ENCODE measurements at places on chromosomes 13 and 19. TPM values are rescaled to one million over a fixed set of nuclear protein-coding genes. Genes with fewer than 3 reads are reported as not detected.
A peak's percentile ranks its signal among the peaks of the same experiment; 100 is the strongest.

DNA sequence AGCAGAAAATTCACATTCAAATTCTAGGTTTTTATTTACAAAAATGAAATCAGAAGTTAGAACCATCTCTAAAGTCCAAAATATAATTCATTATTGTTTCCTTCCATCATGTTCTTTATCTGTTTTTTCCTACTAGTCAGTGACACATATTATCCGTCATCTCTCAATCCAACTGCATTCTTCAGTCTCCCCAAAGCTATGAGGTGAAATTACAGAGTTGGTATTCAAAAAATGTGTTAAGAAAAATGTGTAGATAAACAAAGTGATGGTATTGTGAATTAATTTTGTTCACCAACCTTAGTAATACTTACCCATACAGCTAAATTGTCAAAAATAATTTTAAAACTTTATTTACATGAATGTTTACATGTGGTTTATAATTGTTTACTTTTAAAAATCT is 448.7 kb upstream of the MIR17HG start:
- no peak for DNase-seq

GRCh38 chr13:93776936-93777335 is 550.3 kb downstream of the GPC6 start:
- DNase-seq: no peak

- no peak for DNase-seq
Observed at GRCh38 chr19:4108767-4109625, 14.9 kb downstream of the MAP2K2 start.

DNA sequence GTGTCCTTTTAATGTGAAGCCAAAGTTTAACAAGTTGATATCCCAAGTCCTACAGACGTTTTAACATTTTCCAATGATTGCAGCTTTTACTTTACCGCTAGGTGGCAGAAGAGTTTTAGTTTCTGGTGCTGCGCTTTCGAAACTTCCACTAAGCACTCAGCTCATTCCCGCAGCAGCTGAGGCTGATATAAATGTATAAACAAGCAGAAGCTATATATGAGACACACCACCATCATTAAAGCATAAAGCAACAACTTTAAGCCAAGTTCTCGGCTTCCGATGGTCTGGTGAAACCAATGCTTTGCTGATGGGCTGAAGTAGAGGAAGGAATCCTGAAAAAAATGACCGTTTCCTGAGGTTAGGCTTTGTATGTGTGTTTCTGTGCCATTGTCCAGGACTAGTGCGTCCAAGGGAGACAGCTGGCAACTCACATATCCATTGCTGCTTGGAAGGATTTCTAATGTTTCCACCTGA is 753.9 kb downstream of the OLFM4 start:
- peak; percentile 57 for DNase-seq

- DNase-seq: no peak
Observed at GRCh38 chr19:51694318-51695085, 1.4 kb downstream of the SPACA6 start.

DNA sequence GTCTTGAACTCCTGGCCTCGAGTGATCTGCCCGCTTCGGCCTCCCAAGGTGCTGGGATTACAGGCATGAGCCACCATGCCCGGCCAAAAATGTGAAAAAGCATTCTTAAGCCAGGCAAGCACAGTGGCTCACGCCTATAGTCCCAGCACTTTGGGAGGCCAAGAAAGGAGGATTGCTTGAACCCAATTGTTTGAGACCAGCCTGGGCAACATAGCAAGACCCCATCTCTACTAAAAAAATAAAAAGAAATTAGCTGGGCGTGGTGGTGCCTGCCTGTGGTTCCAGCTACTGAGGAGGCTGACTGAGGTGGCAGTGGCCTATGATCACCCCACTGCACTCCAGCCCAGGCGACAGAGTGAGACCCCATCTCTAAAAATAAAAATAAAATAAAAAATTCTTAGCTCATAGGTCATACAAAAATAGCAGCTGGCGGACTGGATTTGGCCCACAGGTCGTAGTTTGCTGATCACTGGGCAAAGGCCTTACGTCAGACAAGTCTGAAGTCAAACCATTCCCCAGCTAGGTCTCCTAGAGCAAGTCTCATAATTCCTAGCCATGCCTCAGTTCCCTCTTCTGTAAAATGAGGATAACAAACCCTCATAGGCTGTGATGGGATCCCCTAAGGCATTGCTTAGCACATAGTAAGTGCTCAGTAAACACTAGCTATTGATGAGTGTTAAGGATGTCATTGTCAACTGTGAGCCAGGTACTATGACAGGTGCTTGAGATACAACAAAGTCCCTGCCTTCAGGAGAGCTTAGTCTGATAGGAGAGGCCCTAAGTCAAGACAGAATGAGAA is 36.0 kb downstream of the INSR start:
- no peak for DNase-seq

DNA sequence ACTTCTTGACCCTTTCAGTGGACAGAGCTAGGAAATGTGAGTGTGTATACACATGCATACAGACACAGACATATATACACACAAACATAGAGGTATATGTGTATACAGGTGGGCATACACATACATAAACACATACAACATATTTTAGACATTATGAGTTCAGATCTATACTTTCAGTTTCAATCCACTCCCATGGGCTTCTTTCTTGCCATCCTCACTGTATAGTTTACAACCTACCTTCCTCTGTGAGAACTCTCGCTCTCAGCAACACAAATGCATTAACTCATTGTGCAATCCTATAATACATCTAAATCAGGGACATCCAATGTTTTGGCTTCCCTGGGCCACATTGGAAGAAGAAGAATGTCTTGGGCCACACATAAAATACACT is 21.2 kb upstream of the SCEL start:
- no peak for DNase-seq

DNA sequence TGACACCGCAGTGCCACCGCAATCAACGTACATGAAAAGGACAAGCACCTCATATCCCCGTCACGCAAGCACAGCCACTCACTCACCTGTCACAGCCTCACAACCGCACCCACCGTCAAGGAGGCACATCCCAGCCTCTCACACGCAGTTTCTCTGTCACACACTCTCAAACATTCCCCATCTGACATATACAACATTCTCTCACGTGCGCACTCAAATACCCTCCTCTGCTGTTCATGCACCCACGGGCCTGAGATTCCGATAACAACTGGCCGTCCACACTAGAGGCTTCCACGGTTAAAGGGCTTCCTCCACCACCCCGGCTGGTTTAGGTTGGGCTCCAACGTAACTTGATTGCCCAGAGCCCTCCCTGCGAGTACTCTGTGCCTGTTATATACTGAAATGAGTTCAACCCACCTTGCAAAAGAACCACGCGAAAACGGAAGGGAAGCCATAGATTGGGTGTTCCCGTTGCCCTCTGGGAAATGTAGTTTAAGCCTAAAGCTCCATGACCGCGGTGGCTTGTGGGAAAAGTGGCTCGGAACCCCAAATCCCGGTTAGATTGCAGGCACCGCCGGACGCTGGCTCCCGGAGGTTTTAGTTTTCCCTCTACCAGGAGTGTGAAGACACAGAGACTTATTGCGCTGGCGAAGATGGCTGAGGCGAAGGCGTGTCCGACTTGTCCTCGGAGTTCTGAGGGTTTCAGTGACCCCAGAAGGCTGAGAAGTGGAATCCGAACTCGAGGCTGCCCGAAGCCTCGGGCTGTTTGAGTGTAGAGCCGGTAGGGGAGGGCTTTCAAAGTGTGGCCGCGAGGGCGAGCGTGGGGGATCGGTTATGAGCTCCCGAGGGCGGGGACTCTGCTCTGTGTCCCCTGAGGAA is at the start of gene ZNF573:
Gene ZNF573 (minus strand): TSS at position 460 of the 879 bp plus-strand sequence. CDS start 5,857 bp downstream, outside the sequence.
- peak; percentile 83 for DNase-seq

GRCh38 chr13:73039201-73040108 is 19.4 kb upstream of the KLF5 start:
- no peak for DNase-seq

- DNase-seq: no peak
Observed at GRCh38 chr13:24279327-24280110, 29.9 kb upstream of the C1QTNF9 start.

- no peak for DNase-seq
Observed at GRCh38 chr19:47144630-47145029, 14.0 kb downstream of the SAE1 start.

DNA sequence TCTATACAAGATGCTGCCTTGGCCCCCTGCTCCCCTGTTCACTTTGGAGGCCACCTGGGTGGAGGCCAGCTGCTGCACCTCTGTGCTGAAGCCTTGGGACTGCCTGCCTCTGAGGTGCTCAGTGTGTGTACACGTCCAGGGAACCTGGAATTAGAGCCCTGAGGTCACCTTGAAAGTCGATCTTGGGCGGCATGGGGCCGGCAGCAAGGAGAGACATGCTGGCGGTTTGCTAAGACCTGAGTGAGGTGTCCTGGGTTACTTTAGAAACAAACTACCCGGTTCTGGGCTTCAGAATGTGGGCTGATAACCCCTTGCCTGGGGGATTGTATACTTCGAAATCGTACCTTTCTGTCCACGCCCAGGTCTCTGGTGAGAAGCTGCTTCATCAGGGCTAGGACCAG is 25.5 kb downstream of the TSSK6 start:
- DNase-seq: no peak

- DNase-seq: no peak
Observed at GRCh38 chr13:44865722-44866410, 123.4 kb downstream of the NUFIP1 start.

- DNase-seq: no peak
Observed at GRCh38 chr19:16073988-16074387, 2.3 kb upstream of the TPM4 start.

DNA sequence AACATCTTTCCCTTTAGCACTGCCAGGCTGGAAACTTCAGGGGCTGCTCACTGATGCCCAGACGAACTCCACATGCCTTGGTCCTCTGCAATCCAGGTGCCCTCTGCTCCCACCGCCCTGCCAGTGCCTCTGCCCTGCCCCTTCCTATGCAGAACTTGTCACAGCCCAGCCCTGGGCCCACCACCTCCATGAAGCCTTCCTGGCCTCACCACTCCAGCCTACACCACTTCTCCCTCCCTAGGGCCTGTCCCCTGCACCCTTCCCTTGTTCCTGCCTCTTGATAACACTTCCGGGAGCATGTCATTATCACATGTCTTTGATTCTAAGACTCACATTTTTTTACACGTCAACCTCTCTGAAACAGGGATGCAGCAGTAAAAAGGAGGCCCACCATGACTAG is 627.2 kb downstream of the UQCRFS1 start:
- DNase-seq: no peak

GRCh38 chr13:56393549-56393948 is 747.2 kb upstream of the PRR20A start:
- DNase-seq: no peak

The GJB2 gene
- polyA plus RNA-seq: 4.0 TPM

The ZNF296 gene
- 0.57 TPM for polyA plus RNA-seq

The NKG7 gene
- 1.2 TPM for polyA plus RNA-seq

The BST2 gene
- 151 TPM for polyA plus RNA-seq

The CGB1 gene
- not detected for polyA plus RNA-seq

The LIPE gene
- 9.1 TPM for polyA plus RNA-seq

The NLRP11 gene
- polyA plus RNA-seq: 0.19 TPM

The CBY2 gene
- 0.57 TPM for polyA plus RNA-seq

The ZNF888 gene
- 12.0 TPM for polyA plus RNA-seq

The PGLYRP1 gene
- 0.67 TPM for polyA plus RNA-seq

Measured in right renal cortex interstitium (tissue), 3 donors.